Mucosa of gallbladder (tissue), 1 donor: ENCODE measurements at places on chromosomes 2 and 18. TPM values are rescaled to one million over a fixed set of nuclear protein-coding genes. Genes with fewer than 3 reads are reported as not detected.

CDH7 gene
- total RNA-seq, result not detected

GRCh38 chr2:20541651-20542050 is 94.8 kb downstream of the RHOB start:
- DNase-seq, result no peak

KCNS3 gene
- 6.5 TPM for total RNA-seq

- DNase-seq, result no peak
Observed at GRCh38 chr2:80012061-80012460, 292.5 kb downstream of the LRRTM1 start.

DNA sequence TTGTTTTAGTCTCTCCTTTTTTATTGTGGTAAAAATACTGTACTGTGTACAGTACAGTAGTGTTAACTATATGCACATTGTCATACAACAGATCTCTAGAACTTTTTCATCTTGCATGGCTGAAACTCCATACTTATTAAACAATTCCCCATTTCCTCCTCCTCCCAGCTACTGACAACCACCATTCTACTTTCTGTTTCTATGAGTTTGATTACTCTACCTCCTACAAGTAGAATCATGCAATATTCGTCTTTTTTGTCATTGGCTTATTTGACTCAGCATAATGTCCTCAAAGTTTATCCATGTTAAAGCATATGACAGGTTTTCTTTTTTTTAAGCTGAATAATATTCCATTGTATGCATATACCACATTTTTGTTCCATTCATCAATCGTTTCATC is 338.2 kb downstream of the AGPS start:
- no peak for DNase-seq

DNA sequence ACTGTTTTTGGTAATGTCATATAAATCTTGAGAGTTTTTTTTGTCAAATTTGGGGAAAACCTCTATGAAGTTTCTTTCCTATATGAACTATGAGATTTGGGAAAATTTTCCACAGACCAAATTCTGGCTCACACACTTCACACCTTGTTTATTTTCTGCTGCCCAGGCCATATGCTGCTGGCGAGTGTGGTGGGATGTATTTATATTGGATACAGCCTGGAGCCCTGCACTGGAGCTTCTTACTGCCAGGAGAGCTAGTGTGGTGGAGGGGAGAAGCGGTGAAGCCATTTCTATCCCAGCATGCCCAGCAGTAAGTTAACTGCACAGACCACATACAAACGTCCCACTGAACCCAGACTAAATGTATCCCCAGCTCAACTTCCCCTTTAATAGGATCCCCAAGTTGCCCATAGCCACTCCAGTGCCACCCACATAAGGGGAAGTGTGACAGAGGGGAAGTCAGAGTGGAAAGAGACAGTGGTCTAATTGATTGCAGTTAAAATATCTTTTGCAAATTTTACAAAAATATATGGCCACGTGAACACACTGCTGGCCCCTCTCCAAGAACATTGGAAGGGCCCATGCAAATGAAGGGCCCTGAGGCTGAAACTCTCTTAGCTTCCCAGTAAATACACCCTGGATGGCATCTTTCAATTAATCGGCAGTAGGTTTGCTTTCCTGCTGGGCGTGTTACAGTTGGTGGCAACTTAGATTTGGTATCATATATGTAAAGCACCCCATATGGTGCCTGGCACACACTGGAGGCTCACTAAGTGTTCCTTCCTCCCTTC is 146.6 kb upstream of the ITGA6 start:
- no peak for DNase-seq

GRCh38 chr2:201854841-201855240 is 48.5 kb downstream of the CDK15 start:
- no peak for DNase-seq

GAREM2 gene
- total RNA-seq, result 4.9 TPM

DNA sequence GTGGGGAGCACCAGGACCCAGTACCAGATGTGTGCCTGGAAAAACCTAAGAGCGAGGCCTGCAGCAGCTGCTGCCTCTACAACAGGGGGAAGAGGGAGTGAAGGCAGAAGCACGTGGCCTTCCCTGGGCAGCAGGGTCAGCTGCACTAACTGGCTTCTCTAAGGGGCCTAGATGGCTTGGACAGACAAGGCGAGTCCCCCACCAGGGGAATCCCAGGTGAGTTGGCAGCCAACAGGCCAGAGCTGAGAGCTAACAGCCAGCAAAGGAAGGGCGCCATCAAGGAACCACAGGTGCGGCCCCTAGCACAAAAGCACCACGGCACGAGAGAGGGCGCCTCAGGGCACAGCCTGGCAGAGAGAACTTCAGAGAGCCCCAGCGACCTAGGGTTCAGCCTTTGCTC is 19.8 kb upstream of the MAL start:
- DNase-seq, result no peak

- DNase-seq, result no peak
Observed at GRCh38 chr2:160061944-160062291, 497 bp downstream of the PLA2R1 start.

XDH gene
- 4.6 TPM for total RNA-seq

DNA sequence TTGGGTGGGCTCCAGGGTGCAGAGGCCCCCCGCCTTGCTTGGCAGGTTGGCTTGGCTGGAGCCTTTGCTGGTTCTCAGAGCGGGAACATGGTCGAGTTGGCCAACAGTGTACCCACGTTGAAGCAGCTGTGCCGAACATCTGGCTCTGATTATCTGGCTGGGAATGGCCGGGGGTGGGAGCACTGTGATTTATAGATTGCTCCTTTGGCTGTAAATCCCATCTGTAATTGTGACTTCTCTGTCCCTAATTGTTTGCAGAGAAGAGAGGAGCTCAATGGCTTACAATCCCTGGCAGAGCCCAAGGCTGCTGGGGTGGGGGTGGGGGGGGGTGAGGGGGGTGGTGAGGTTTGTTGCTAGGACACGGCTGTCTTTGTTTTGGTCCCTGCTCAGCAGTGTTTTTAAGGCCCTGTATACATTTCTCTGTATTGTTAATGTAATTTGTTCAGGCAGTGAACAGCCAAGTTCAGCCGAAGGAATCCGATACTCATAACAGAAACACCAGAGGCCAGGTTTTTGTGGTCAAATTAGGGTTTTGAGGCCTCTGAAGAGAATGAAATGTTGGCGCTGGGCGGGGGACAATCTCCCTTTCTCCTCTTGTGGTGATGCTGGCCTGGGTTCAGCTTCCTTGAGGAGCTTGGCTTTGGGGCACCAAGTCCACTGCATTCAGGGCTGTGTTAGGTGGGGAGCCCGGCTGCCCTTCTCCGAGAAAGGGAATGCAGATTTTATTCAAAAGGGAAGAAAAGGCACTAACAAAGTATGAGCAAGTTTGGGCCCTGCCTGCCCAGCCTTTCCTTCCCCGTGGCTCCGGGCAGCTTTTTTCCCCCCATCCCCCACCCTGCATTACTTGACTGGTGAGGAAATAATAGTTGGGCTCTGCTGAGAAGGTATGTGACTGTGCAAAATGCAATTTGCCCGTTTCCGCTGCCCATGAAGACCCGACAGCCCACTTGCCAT is 82.5 kb downstream of the TCF7L1 start:
- DNase-seq, result no peak

DNA sequence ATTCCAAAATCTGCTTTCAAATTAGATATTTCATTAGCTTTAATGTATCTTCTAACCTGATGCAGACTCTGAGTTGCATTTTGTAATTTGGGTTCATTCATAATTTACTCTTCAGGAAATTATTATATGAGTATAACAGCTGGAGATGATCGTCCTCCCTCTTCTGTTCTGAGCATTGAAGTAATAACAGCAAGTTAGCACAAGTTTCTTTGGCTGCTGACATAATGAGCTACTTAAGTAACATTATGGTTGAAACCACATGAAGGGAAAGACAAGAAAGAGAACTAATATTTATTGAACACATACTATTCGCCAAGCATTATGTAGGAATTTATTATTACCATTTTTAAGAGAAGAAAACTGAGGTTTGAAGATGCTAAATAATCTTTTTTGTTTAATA is 75.1 kb downstream of the CPO start:
- DNase-seq, result no peak

- DNase-seq, result peak; percentile 60
Observed at GRCh38 chr18:49898421-49898820, 85.1 kb upstream of the ACAA2 start.

DNA sequence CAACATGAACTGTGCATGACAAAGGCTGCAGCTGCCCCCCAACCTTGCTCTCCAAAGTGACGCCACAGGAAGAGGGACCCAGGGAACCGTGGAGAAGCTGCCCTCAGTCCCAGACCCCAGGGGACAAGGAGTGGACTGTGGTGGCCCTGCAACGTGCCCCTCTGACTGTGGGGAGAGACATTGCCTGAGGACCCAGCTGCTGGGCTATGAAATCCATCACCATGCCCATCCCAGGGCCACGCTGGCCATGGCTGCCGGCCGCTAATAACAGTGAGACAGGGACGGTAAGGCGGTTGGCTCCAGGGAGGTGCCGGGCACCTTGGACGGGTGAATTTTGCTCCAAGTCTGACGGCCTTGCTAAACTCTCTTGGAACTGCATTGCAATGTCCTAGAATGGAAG is 211.3 kb upstream of the HDAC4 start:
- no peak for DNase-seq

GRCh38 chr2:221429741-221430491 is 142.2 kb downstream of the EPHA4 start:
- DNase-seq, result peak; percentile 42

DNA sequence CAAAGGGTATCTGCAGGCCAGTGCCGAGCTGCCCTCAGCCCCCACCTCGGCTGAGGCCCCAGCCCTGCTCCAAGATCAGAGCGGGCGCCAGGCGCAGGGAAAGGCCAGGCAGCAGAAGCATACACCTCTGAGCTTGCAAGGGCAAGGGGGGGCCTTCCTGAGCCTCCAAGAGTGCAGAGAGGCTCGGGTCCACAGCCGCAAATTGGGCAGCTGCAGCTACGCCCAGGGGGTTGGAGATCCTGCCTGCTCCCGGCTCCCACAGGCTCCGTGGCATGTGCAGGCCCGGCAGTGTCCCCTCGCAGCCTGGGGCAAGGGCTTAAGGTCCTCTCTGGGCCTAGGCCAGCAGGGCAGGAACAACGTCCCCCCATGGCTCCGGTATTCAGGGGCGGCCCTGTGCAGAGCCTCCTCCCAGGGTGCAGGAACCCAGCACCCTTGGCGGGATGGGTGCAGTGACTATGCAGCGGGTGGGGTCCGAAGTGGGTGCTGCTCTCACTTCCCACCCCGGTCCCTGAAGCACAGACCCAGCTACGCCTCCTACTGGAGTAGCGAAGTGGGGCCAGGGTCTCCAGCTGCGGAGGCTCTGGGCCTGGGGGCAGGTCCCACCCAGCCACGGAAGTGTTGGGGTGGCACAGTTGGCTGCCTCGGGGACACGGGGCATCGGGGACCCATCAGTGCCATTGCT is 120.2 kb upstream of the TMEFF2 start:
- DNase-seq, result no peak

GRCh38 chr2:205748639-205749038 is 66.3 kb downstream of the NRP2 start:
- peak; percentile 68 for DNase-seq

DNA sequence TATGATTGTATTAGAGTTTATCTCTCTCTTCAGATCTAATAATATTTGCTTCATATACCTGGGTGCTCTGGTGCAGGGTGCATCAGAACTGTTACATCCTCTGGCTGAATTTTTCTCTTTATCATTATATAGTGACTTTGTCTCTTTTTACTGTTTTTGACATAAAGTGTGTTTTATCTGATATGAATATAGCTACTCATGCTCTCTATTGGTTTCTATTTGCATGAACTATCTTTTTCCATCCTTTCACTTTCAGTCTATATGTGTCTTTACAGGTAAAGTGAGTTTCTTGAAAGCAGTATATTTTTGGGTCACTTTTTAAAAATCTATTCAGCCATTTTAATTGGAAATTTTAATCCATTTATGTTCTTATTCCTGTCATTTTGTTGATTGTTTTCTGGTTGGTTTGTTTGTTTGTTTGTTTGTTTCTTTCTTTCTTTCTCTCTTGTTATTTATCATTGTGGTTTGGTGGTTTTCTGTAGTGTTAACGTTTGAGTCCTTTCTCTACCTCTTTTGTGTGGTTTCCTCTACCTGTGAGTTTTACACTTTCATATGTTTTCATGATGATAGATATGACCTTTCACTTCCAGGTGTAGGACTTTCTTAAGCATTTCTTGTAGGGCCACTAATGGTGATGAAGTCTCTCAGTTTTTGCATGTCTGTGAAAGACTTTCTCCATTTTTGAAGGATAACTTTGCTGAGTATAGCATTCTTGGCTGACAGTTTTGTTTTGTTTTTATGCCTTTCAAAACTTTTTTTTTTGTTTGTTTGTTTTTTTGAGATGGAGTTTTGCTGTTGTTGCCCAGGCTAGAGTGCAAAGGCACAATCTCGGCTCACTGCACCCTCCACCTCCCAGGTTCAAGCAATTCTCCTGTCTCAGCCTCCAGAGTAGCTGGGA is 54.9 kb downstream of the CCNT2 start:
- no peak for DNase-seq

DNA sequence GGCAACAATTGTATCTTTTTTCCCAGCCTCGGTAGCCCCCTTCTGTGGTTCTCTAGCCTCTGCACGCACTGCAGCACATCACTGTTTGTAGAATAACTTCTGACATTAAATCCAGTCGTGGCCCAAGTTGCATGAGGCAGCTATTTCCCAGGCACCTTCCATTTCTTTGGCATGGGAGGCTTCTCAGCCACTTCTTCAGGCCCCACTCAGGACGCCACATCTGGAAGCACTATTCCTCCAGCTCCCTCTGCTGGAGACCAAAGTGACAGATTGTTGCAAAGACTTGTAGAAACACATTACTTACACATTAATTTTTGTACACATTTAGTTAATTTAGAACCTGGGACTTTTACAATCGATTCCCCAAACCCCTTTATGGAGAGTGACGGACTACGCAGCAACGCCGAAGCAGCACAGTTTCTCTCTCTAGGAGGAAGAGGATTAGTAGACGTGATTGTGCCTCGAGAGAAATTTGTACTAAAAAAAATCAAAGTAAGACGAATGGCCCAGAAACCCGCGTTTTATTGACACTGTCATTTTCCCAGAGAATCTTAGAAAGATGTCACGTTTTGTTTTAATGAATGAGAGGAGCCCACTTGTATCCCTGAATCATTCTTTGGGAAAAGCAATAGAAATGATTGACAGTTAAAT is 57.8 kb upstream of the RGPD5 start:
- peak; percentile 60 for DNase-seq

SLC40A1 gene
- 271 TPM for total RNA-seq

GRCh38 chr18:35580701-35581539 is 620 bp upstream of the GALNT1 start:
- peak; percentile 37 for DNase-seq

DNA sequence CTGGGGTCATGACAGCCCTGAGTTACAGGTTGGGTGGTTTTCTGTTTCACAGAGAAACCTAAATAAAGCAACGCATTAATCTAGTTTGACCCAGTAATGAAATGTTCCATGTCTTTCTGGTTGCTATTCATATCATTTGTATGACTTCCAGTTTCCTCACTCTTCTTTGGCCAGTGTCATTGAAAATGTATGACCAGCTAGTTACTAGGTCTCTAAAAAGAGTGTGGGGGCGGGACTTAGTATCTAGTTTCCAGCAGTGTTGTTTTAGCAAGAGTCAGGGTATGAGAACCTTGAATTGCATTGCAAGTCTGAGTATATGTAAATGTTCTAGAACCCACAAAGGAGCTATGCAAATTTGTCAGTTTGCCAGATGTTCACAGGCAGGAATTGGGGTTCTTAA is 47.7 kb downstream of the SLC9A2 start:
- no peak for DNase-seq

TDRD15 gene
- not detected for total RNA-seq

GRCh38 chr2:164146441-164146840 is 410.6 kb upstream of the FIGN start:
- no peak for DNase-seq

- DNase-seq, result no peak
Observed at GRCh38 chr2:237418300-237418699, 4.3 kb upstream of the COL6A3 start.

- DNase-seq, result no peak
Observed at GRCh38 chr2:178234648-178235047, 40.3 kb downstream of the OSBPL6 start.

- no peak for DNase-seq
Observed at GRCh38 chr18:57150081-57150480, 3.2 kb downstream of the BOD1L2 start.
